ENCODE measurements at places on chromosomes 11 and 22.
A peak's percentile ranks its signal among the peaks of the same experiment; 100 is the strongest.

GRCh38 chr22:28448625-28449024 is 231.0 kb downstream of the TTC28 start:
- no peak for DNase-seq

GRCh38 chr11:74871037-74871436 is 77.9 kb downstream of the XRRA1 start:
- peak; percentile 46 for DNase-seq

GRCh38 chr11:44236296-44236695 is 73.6 kb downstream of the ALX4 start:
- DNase-seq, result no peak

- DNase-seq, result no peak
Observed at GRCh38 chr11:87295237-87295636, 257.5 kb downstream of the TMEM135 start.

DNA sequence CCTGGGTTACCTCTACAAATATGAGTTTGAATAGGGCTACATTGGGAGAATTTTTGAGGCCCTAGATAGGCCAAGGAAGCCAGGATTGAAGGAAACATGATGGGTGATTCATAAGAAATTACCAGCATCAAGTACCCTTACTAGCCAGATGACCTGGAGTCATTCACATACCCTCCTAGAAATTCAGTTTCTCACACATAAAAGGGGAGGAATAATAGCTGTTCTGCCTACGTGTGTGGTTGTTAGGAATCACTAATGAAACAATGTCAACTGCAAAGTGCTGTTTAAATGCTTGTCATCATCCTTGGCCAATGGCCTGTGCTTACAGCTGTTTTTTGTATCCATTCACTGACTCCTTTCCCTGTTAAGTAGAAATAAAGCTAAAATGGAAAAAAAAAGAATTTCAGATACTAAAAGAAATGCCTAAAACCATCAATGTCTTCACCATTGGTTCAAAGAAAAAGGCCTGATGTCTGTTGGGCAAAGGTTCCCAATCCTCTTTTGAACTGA is 114.4 kb downstream of the NCAM1 start:
- no peak for DNase-seq

DNA sequence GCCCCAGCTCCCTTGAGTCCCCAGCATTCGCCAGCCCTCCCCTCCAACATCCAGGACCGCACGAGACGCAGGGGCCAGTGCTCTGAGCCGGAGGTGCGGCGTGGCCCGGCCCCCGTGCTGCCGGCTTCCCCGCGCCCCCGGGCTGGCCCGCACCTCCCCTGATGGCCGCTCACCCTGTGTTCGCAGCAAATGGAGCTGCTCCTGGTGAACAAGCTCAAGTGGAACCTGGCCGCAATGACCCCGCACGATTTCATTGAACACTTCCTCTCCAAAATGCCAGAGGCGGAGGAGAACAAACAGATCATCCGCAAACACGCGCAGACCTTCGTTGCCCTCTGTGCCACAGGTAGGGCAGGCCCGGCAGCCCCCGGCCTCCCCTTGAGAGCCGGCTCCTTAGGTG is 2.7 kb downstream of the CCND1 start:
- DNase-seq, result peak; percentile 72

- no peak for DNase-seq
Observed at GRCh38 chr22:25452116-25452700, 112.3 kb upstream of the GRK3 start.

DNA sequence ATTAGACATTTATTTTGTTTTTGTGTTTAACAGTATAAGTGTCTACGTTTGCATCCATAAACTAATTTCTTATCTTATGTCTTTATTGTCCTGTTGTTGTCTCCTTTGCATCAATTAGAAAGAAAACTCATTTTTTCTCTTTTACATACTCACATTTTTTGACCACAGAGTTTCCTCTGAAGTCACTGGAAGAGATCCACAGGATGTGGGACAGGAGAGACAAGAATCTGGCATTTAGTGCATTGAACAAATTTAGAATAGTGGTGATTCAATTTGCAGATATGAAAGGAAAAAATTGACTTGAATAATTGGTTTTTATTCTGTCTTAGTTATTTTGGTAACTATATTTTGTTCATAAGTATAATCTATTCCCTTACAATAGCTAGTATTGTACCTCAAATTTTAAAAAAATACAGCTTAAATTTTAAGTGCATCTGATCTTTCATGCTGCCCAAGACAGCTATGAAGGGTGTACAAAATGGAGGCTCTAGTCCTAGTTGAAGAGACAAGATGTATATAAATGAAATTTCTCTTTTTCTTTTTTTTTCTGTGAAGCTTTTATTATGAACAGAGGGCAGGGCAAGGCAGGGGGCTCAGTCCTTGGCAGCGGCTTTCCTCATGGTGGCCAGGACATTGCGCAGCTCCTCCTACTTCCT is 24.4 kb downstream of the HORMAD2 start:
- DNase-seq, result no peak

DNA sequence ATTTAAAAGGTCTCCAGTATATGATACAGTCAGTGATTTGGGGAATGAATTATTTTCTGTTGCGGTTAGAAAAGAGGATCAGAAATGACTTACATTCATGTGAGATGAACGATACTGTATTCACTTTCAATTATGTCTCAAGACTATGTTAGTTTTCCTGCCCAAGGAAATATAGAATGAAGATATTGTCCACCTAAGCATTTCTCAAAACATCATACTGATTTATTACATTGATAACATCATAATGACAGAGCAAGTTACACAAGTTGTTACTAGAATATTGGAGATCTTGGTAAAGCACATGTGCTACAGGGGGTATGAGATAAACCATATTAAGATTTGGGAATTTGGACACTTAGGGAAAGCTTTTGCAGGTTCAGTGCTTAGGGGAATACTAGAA is 67.8 kb upstream of the OR9G4 start:
- DNase-seq, result no peak

DNA sequence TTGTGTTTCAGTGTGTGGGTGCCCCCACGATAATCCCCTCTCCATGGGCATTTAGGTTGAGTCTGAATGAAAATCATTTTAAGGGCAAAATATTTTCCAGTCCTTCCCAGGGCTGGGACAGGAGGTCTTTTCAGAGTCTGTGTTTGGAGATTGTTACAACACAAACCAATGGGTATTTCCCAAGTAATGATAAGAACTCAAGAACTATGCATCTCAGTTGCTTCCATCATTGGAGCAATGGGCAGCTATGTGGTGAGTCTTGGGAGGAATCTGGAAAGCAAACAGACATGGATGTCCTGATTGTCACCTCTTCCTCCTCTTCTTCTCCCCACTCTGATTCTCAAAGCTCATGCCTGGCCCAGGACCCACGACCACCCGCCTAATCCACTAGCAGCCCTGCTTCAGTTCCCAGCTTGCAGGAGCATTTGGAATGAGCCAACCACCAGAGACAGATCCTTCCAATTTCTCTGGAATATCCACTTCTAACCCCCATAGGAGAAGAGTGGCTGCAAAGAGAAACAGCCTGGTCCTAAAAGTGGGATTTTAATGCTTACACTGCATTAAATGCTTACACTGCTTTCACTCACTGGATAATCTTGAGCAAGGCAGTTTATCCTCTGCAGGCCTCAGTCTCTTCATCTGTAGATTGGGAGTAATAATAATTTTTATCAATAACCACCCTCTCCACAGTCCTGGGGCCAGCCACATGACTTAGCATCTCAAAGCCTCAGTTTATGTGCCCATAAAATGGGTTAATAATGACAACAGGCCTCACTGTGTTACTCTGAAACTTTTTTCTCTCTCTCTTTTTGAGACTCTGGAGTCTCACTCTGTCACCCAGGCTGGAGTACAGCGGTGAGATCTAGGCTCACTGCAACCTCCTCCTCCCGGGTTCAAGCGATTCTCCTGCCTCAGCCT is 404.3 kb downstream of the MN1 start:
- DNase-seq, result no peak

- no peak for DNase-seq
Observed at GRCh38 chr11:72816404-72816990, 2.3 kb downstream of the ATG16L2 start.

DNA sequence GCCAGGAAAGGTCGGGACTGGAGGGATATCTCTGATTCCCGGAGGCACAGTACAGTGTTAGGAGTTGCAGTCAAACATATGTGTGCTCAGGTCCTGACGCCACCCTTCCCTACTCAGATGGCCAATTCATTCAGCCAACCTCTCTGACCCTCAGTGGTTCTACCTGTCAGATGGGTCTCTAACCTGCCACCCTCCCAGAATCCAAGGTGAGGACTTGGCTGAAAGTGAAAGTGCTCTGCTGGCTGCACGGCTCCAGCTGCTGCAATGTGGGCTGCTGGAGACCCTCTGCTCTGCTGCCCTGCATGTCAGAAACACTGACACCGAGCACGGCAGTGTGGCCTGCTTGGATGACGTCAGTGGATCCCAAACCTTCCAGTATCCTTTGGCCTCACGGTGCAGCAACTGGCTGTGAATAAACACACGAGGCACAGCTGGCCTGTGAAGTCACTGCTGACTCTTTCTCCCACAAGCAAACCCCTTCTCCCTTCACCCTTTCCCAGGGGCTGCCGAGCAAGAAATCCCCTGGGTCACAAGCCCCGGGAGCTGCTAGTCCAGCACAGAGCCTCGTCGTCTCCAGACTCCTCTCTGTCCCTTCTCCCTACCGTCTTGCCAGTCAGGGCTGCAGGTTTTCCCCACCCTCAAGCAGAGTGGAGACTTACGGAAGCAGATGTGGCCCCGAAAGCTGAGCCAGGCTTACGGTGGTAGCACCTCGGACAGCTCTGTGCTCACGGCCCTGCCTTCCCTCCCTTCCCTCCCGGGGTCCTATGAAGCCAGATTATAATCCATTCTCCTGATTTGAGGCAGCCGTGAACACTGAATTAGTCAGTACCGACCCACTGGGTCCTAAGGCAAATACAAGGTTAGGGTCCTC is 24.3 kb downstream of the KIAA0930 start:
- DNase-seq, result no peak

- DNase-seq, result no peak
Observed at GRCh38 chr22:47377926-47378560, 615.6 kb downstream of the TBC1D22A start.

DNA sequence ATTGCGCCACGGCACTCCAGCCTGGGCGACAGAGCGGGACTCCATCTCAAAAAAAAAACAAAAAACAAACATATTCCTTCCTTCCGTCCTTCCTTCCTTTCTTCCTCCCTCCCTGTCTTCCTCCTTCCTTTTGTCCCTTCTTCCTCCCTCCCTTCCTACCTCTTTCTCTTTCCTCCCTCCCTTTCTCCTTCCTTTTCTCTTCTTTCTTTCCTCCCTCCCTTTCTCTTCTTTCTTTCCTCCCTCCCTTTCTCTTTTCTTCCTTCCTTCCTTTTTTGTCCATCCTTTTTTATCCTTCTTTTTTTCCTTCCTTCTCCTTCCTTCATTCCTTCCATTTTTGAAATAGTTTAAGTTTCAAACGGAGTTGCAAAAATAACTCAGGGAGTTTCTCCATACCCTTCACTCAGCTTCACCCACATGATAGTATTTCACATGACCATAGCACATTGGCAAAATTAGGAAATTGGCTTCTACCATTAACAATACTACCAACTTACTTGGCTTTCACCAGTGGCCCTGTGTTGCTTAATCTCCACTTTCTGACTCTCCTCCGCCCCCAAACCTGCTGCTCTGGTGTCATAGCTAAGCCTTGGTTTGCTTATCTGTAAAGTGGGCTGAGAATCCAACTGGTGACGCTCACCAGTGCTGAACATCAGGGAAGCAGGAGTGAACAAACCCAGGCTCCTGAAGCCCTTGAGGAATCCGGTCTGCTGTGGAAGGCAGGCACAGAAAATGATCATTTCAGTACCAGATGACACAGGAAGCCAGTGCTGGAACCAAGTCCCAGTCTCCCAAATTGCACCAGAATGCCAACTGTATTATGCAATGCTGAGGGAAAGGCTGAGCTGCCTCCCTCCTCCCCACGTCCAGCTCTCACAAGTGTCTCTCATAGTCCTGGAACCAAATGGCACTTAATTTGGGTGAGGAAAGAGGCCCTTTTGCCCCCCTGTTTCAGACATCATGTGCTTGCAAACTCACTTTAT is 17.2 kb upstream of the CRYBB3 start:
- DNase-seq, result no peak

GRCh38 chr11:111046291-111046690 is 199.2 kb upstream of the POU2AF2 start:
- DNase-seq, result no peak

DNA sequence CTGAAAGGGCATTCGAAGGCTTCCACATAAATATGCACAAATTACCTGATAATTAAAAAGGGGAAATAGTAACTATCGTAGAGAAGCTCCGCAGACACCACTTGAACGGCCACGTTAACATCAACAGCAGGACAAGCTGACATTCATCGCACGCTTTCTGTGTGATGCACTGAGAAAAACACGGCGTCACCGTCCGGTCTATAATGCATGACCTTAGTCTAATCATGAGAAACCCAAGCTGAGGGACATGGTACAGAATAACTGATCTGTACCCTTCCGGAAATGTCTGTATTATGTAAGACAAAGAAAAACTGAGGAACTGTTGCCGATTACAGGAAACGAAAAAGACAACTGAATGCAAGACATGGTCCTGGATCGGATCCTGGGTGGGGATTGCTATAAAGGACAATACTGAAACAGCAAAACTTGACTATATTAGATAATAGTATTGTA is 678 bp upstream of the RANGAP1 start:
- DNase-seq, result peak; percentile 87

DNA sequence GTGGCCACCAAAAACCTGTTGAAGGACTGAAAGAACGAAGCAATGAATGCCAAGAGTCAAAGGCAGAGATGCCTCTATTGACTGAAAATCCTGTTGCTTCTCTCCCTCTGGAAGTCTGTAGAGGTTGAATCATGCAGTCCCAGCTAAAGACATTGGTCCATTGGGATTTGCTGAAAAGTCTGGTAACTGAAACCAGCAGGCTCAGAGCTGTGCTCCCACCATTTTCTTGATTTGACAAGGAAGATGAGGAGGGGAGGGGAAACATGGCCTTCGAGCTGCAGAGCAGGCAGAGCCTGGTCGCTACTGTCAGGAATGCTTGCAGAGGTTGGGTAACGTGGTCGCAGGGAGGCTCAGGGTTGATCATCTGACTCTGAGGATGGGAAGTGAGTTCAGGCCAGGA is 72.8 kb upstream of the CSNK2A3 start:
- DNase-seq, result no peak

DNA sequence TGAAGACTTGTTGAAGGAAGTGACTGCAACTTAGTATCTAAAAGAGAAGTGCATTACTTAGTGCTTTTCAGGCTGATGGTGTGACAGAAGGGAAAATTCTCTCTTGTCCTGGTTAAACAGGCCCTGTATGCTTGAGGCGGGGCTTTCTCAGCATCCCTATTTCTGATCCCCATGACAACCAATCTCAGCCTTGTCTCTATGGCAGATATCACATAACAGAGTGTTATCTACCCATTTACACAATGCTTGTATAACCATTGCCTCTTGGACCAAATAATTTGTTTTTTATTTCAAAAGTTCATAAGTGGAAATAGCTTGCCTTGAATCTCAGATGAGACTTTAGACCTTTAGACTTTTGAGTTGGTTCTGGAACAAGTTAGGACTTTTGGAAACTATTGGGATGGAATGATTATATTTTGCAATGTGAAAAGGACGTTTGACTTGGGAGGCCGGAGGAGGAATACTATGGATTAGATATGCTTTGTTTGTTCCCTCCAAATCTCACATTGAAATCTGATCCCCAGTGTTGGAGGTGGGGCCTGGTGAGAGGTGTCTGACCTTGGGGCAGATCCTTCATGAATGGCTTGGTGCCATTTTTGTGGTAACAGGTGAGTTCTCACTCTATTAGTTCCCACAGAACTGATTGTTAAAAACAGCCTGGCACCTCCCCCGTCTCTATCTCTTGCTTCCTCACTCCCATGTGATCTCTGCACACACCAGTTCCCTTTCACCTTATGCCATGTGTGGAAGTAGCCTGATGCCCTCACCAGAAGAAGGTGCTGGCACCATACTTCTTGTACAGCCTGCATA is 3.1 kb upstream of the GLYAT start:
- DNase-seq, result peak; percentile 1

Measured in DMS53 (cell line).